Stimulated activated CD4-positive, alpha-beta T cell treated with anti-CD3 and anti-CD28 coated beads, Interleukin-2, amount 100 ng/mL, for 48 hours (primary cell): ENCODE measurements at places on chromosomes 6 and 20.

GRCh38 chr20:53276143-53276542 lies 304.0 kb downstream of the TSHZ2 start:
- no peak for DNase-seq

DNA sequence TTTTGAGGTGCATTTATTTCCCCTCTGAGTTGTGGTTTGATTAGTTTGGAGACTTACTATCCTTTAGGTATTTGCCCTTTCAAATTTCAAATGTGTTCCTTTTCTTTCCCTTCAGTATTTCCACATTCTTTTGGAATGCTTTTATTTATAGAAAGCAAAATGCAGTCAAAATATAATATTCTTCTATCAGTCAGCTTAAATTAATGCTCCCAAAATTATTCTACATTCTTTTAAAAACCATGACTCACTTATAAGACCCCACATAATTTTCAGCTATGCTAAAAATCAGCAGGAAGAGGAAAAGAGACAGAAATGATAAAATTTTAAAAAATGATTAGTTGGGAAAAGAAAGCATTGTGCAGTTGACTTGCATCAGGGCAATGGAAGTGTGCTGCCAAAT lies 180.0 kb upstream of the SMLR1 start:
- DNase-seq, result no peak

DNA sequence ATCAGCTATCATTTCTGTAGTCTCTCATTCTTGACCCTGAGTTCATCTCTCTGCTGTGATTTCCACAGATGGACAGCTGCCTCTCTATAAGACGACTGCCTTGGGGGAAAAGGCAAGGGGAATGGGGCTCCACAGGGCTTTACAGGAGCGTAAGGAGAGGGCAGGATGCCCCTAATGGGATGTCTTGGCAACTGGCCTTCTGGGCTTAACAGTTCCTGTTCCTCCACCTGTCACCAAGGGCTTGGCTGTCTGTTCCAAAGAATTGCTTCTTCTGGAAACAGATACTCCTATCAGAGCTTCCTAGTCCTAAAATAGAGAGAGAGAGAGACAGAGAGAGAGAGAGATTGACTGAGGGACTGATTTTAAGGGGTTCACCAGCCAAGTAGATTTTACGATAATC lies 181.9 kb downstream of the TMEM200A start:
- DNase-seq, result no peak

- DNase-seq, result no peak
Observed at GRCh38 chr20:44211177-44212039, 837 bp upstream of the OSER1 start.

DNA sequence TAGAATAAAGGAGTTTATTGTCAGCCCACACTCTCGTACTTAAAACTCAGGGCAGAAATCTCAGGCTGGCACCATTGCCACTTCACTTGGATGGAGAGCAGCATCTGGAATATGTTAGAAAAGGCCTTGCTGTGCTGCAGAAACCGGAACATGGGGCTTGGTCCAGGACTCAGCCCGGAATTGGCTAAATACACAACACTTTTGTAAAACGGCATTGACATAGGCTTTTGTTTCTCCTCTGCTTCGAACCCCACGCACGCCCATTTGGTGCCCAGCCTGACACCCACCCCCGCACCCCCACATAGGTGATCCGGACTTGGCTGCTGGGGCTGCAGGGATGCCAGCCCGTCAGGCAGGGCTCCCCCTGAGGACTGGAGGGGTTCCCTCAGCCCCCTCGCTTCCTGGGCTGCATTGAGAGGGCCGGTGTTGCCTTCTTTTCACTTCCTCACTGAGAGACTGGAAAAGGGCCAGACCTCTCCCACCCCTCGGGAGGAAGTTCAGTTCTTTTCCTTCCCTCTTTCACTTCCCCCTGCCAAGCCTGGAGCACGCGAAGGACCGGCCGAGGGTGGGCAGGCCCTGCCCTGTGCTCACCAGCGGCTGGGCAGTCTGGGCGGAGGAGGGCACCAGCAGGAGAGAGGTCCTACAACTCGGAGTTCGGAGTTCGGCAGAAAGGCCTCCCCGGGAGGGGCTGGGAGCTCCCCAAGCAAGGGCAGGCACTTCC lies 17.9 kb upstream of the CST3 start:
- no peak for DNase-seq

- DNase-seq, result no peak
Observed at GRCh38 chr6:127188744-127189143, 70.3 kb downstream of the RSPO3 start.

DNA sequence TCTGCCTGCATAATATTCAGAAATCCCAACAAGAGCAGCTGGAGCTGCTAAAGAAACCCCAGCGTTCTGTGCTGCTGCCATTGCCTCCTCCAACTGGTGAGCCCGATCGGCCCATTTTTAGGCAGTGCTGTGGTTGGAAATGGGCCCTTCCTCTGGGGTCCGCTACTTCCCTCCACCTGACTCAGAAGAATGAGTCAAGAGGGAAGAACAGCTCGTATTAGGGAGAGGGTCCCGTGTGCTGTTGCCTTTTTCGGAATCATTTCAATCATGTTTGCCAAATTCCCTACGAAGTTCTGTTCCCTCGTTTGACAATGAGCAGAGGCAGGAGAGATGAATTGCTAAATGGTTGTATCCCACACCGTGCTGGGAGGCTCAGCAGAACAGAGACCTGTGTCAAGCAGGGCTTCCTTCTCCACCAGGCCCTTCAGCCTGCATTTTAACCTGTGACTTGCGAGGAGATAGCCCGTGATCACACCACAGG lies 38.4 kb downstream of the THBS2 start:
- no peak for DNase-seq

- DNase-seq, result no peak
Observed at GRCh38 chr6:7559651-7560385, 18.3 kb downstream of the DSP start.

DNA sequence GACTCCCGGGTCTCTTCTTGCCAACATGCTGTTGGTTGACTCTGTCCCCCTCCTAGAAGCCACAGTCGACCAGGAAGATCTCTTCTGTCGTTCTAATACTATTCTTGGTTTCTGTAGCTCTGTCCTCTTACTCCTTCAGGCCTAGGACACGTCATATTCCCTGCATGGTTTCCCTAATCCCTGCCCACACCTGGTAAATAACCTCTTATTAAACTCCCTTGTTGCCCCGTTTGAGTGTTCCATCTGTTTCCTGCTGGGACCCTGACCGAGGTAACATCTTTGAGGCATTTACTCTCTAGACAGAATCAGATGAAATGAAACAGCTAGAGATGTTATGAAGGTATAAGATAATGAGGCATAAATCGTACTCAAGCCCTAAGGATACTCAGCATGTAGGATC lies 68.1 kb downstream of the PLCB4 start:
- DNase-seq, result no peak

- DNase-seq, result peak; percentile 32
Observed at GRCh38 chr6:41428996-41429421, 93.6 kb downstream of the NCR2 start.
